ENCODE measurements at places on chromosomes 3 and 15.

- DNase-seq: no peak
Observed at GRCh38 chr3:157574531-157574930, 71.3 kb upstream of the VEPH1 start.

GRCh38 chr3:126134219-126134975, 46.0 kb downstream of the ALDH1L1 start:
- peak; percentile 45 for DNase-seq

- no peak for DNase-seq
Observed at GRCh38 chr3:172106989-172107388, 67.6 kb downstream of the FNDC3B start.

- peak; percentile 19 for DNase-seq
Observed at GRCh38 chr3:55066551-55067047, 138.7 kb upstream of the LRTM1 start.

- DNase-seq: no peak
Observed at GRCh38 chr3:71721002-71721401, 4.2 kb downstream of the EIF4E3 start.

GRCh38 chr3:33030802-33031201, 66.1 kb downstream of the GLB1 start:
- DNase-seq: no peak

- DNase-seq: no peak
Observed at GRCh38 chr3:123651449-123652341, 66.8 kb upstream of the HACD2 start.

GRCh38 chr15:32861761-32862160, 144.0 kb downstream of the GREM1 start:
- DNase-seq: peak; percentile 76

GRCh38 chr3:87206070-87206469, 21.0 kb upstream of the CHMP2B start:
- DNase-seq: peak; percentile 86

DNA sequence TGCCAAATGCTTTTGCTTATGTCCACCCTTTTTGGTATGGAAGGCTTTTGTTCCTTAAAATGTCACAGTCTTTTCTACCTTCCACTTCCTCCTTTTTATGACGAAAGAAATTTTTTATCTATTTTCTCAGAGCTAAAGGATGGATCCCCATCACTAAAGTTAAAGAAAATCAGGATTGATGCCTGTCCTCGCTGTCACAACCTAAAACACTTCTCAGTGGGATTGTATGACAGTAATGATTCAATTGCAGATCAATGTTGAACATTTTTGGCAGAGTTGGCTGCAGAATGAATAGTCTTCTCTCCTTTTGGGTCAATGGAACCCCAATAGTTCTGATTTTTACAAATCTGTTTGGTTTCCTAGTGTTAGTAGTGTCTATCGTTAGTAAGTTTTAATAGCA, 549.8 kb upstream of the ROBO2 start:
- DNase-seq: no peak

- DNase-seq: no peak
Observed at GRCh38 chr3:98136631-98137030, 6.1 kb downstream of the OR5H1 start.

- DNase-seq: peak; percentile 20
Observed at GRCh38 chr3:97883736-97884135, 61.9 kb downstream of the CRYBG3 start.

DNA sequence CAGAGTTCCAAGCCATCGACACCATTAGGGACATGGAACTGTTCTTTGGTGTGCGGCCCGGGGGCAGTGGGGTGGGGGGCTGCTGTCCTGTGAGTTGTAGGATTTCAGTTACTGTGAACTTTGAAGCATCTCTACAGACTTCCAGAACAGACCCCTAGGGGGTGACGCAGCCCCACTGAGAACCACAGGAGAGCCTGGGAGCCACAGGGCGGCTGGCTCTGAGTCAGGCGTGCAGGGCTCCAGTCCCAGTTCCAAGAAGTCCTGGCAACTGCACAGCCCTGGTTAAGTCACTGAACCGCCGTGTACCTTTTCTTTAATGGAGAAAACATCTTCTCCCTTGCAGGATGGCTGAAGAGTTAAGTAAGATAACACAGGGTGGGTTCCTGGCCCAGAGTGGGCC, 23.5 kb upstream of the LRTM1 start:
- peak; percentile 94 for DNase-seq

GRCh38 chr3:189797103-189797750, 166.0 kb downstream of the TP63 start:
- no peak for DNase-seq

DNA sequence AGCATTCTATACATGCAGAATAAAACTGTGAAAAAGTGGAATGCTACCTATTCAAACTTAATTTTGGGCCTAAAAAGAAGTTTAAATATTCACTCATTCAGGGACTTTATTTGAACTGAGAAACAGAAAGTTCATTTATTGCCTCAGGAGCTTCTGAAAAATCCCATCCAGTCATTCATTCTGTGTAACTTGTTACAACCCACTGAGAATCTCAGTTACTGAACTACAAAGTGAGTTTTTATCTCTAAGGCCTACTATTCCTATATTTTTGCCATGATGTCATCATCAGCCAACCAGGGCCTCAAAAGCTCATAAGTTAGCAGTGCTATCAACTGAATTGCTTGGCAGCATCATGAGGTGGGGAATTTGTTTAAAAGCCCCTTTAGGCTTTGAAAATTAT, 98.0 kb upstream of the BOC start:
- no peak for DNase-seq

DNA sequence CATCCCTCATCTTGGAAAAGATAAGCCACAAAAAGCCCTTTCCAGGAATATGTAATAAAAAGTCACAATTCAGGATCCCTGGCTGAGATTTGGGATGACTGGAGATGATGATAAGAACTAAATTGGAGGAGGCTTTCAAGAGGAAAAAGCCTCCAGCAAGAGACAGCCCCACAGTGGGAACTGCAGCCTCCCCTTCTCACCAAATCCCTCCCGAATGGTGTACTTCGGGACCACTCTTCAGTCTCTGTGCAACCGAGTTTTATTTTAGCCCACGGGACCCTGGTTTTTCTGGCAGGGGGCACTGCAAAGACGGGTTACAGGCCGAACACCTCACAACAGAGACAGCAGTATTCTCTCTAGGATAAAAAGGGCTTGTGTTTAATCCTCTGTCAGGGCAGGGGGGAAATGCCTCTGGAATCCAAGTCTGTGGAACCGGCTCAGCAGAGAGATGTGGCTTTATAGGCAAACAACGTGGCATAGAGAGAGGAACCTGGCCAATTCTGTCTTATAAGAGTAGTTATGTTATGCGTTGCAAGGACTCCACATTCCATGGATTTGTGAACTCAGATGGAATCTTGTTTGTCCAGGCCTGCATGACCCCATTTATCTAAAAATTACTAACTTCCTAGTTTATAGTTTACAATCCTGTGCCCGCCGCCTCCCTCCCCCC, 1.2 kb upstream of the LMCD1 start:
- peak; percentile 37 for DNase-seq
